Breast epithelium (tissue), 4 donors: ENCODE measurements at places on chromosomes 2 and 18. TPM values are rescaled to one million over a fixed set of nuclear protein-coding genes. Genes with fewer than 3 reads are reported as not detected.

The SCN1A gene
- not detected for total RNA-seq

- no peak for DNase-seq
Measured at GRCh38 chr2:18304849-18305248, 255.6 kb downstream of the RDH14 start.

- no peak for DNase-seq
Measured at GRCh38 chr2:109438773-109439389, 174.9 kb downstream of the SEPTIN10 start.

DNA sequence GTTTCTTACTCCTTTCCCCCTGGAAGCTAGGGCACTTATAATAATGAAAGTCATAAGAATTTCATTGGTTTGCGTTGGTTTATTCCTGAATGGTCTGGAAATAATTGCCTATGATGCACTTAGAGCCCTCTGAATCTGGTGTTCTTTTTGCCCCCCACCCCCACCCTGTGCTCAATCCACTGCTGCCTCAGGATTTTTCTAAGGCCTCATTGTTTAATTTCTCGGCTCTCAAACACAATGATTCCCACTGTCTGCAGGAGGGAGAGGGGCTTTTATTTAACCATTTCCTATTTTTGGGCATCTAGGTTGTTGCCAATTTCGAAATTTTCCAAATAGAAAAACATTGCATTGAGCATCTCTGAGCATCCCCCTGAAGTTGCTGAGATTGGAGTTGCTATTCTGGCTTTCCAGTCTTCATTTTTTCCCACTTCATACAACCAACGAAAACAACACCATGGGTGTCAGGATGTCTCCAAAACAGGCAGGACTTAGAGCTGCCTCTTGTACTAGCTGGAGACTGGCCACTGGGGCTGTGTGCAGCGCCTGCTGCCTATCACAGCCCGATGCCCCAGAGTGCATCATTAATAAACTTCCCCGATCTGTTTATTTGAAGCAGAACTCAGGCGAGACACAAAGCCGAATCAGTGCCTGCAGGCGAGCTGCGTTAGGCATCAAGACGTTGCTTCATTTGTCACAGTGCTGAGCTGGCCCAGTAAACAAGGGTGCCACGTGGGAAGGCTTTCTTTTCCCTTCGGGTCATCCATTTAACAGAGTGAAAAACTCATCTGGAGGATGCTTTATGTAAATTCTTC is 1.8 kb upstream of the PCARE start:
- no peak for DNase-seq
